IPS-NIHi11 (cell line): ENCODE measurements at places on chromosomes 2 and 18.

GRCh38 chr2:168118733-168119514 is 128.5 kb downstream of the STK39 start:
- DNase-seq = peak; percentile 32

DNA sequence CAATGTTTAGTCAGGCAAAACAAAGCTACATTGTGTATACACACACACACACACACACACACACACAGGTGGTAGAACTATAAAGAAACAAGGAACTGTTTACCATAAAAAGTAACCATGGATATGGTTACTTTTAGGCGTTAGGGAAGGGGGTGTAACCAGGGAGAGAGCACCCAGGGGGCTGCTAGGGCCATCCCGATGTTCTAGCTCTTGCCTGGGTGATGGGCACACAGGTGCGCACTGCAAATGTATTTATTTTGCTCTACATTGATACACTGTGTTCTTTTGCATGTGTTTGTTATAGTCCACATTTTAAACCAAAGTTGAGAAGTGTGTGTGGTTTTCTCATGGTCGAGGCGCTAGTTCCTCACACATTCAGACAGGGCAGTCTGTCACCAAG is 69.8 kb upstream of the MYCN start:
- DNase-seq = no peak

GRCh38 chr2:30259827-30260679 is 28.7 kb downstream of the LBH start:
- no peak for DNase-seq

DNA sequence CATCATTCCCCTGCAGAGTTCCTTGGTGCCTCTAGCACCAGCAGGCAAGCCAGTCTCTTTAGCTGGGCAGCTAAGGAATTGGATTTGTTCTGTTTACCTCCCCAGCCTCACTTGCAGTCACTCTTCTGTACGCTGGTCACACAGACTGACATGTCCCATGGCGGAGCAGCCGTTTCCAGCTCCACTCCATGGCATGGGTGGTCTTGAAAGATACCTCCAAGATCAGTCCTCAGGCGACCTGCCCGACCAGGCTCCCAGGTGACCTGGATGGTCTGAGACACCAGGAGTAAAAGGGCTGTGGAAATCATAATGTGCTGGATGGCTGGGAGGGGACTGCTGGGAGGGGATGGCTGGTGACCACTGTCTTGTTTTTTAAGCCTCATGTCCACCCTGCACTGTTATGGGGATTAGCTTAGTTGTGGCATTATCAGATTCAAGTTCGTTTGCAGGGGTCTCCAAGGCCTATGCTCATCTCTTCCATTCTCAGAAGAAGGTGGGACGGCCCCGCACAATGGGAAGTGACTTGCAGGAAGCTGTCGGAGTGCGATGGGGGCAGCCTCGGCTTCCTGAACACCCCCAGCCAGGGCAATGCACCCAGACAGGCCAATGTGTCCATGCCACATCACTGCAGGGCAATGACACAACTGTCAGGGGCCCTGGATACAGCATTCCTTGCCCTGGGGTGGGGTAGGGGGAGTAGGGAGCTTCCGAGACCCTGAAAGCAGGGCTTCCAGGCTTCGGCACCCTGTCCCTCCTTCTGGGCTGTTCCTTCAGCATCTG is 156.1 kb upstream of the MYCN start:
- no peak for DNase-seq

DNA sequence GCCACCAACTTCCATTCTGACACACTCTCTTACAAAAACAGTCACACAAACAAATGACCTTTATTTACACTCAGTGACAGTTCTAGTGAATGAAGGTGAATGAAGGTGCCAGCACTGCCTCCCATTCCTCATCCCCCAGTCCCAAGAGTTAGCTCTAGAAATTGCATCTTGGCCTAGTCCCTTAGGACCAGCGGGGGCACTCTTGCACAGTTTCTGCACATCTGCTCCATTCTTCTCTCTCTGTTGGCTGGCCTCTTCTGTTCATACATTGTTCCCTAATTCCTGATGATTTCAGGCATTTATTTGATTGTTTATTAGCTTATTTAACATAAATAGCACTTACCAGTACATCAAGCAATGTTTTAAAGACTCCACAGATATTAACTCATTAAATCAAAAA is 30.9 kb downstream of the GAREM1 start:
- DNase-seq = peak; percentile 51

DNA sequence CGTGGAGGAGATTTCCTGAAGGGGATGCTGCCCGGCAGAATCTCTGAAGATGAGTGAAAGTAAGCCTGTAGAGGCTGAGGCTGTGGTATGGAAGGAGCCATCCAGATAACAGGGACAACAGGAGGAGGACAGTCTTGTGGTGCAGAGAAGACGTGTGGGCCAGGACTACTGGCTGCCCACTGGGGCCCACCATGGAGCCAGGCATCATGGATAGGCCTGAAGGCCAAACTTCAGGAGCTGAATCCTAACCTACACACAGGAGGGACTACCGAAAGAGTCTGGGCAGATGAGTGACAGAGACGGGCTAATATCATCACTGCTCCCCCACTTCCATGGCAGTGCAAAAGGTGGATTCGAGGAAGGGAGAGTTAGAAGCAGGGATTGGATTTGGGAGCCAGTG is 131.3 kb upstream of the DAPL1 start:
- no peak for DNase-seq
